ENCODE measurements at places on chromosomes 1 and 21. TPM values are rescaled to one million over a fixed set of nuclear protein-coding genes. Genes with fewer than 3 reads are reported as not detected.

GRCh38 chr1:119594376-119594775 lies 53.7 kb downstream of the ZNF697 start:
- DNase-seq, result peak; percentile 62

DNA sequence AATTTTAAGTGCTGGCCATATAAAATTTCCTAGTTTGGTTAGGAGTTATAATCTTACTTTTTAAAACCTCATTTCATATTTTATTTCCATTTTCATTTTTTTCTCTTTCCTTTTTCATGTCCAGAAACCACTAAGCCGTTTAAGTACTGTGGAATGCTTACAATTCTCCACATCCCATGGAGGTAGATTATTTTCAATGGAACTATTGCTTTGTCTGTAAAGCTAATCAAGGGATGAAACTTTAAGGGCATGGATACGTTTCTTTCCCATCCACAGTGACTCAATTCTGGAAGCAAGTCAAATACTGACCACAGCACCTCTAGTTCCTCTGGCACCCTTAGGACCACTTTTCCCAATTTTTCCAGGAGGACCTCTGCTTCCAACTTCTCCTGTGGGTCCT lies 139.1 kb upstream of the ZNHIT6 start:
- DNase-seq, result no peak

- no peak for DNase-seq
Measured at GRCh38 chr1:187655104-187655503, 826.4 kb downstream of the PLA2G4A start.

- no peak for DNase-seq
Measured at GRCh38 chr21:45618287-45618686, 25.2 kb upstream of the PCBP3 start.

The UBL4B gene
- total RNA-seq, result 0.24 TPM

DNA sequence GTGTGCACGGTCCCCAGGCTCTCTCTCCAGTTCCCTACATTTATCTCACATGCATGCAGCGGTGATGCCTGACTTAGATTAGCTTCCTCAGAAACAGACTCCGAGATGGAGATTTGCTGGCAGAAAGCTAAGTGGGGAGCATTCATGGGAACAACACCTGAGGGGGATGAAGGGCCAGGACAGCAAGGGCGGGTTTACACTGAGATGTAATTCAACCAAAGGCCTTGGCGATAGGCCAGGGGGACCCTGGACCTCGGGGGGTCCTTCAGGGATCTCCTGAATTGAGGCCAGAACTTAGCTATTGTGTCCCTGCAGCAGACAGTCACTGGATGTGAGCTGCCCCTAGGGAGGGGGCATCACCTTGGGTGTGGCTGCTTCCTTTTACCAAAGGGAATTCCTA lies 246.1 kb upstream of the CSF3R start:
- no peak for DNase-seq

DNA sequence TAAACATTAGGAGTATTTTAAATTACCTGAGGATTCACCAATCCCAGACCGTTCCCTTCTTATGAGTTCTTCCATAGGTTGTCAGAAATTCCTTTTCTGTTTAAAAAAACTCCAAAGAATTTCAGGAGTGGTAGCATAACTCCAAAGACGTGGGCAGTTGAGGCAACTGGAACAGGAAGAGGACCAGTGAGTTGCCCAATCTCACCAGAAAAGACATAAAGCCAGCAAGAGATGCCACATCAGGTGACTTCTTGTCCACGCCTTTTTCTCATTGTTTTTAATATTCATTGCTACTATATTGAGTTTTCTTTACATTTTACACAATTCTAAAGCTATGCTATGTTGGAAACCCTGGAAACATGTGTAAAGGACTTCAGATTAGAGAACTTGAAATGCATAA lies 88.1 kb upstream of the JAK1 start:
- no peak for DNase-seq

DNA sequence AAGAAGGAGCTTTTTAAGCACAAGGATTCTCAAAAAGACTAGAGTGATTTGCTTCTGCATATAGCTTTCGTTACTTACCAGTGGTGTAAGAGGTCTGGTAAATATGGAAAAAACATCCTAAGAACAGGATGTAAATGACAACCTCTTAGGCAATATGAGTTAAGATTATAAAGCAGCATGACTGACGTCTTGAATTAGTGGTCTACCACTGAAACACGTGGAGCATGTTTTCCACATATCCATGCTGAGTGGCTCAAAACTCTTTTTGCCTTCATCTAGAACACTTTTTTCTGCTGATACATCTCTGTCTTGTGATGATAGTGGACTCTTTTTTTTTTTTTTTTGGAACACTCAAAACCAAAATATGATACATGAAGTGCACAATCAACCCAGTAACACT lies 44.6 kb downstream of the RCAN1 start:
- DNase-seq, result no peak

The PPIAL4G gene
- total RNA-seq, result not detected

All from PC-9 (cell line).